ENCODE measurements at places on chromosomes 12 and 14. TPM values are rescaled to one million over a fixed set of nuclear protein-coding genes. Genes with fewer than 3 reads are reported as not detected.

The SLC5A8 gene
- total RNA-seq, result not detected

The DHH gene
- 1.1 TPM for total RNA-seq

The BRI3BP gene
- 1.6 TPM for total RNA-seq

The IL22 gene
- not detected for total RNA-seq

The SMIM41 gene
- not detected for total RNA-seq

The KRT6C gene
- not detected for total RNA-seq

The TPH2 gene
- not detected for total RNA-seq

The SCNN1A gene
- total RNA-seq, result 1.1 TPM

The FLVCR2 gene
- 0.71 TPM for total RNA-seq

The CGRRF1 gene
- total RNA-seq, result 34.5 TPM

The DPF3 gene
- total RNA-seq, result 0.31 TPM

The FOXN4 gene
- total RNA-seq, result not detected

The OTOGL gene
- total RNA-seq, result not detected

The IAPP gene
- total RNA-seq, result not detected

The PAX9 gene
- total RNA-seq, result not detected

The KRT75 gene
- not detected for total RNA-seq

The SPIC gene
- not detected for total RNA-seq

The ATF1 gene
- 11.3 TPM for total RNA-seq

The TAS2R42 gene
- not detected for total RNA-seq

The GLS2 gene
- total RNA-seq, result 1.6 TPM

The RD3L gene
- not detected for total RNA-seq

The TUNAR gene
- not detected for total RNA-seq

The PTPRB gene
- not detected for total RNA-seq

The TAS2R9 gene
- total RNA-seq, result not detected

The TAS2R30 gene
- 4.9 TPM for total RNA-seq

The KCNA5 gene
- not detected for total RNA-seq

The NEDD1 gene
- total RNA-seq, result 28.8 TPM

The RND1 gene
- 4.8 TPM for total RNA-seq

The GNG2 gene
- 138 TPM for total RNA-seq

The KRT5 gene
- total RNA-seq, result 0.60 TPM

Data from CD4-positive, alpha-beta T cell (primary cell).